ENCODE measurements at places on chromosomes 16 and 17.

DNA sequence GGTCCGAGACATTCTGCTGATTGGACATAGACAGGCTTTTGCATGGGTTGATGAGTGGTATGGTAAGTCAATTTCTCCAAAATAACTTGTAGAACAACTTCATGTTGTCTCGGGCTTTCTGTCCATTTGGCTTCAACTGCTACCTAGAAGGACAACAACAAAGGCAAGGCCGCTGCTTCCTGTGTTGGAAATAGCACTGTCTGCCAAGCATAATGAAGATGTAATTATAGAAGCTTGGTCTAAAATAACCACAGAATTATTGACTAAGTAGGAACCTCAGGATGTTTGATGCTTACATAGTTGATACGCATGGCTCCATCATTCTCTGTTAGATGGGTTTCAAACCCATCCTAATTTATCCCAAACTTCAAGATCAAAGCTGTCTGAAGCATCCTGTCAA, 42.3 kb upstream of the NOL11 start:
- no peak for DNase-seq
- H3K4me1 ChIP-seq = no peaks in the 10 kb centered on the region
- no peaks in the 10 kb centered on the region for H3K27me3 ChIP-seq

DNA sequence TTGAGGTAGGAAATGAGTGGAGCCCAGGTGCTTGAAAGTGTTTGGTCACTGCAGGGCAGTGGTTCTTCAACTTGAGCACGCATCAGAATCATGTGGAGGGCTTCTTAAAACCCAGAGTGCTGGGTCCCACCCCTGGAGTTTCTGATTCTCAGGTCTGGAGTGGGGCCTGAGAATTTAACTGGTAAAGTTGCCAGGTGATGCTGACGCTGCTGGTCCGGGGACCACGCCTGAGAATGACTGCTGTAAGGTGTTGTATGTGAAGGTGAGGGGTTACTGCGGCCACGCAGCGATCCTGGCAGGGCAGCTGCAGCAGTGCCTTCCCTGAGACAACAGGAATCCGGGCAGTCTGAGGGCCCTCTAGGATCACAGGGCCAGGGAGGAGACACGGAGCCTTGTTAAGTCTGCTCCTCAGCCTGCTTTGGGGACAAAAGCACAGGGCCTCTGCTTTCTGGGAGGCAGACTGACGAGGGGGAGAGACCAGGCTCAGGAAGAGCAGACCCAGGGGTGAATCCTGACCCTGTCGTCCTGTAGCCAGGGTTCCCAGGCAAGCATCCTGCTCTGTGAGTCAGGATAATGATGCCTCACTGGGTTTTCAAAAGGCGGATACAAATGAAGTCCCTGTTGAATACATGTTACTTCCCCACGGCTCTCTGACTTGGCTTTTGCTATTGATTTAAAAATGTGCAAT, 16.2 kb downstream of the CCDC42 start:
- no peak overlapping the region for H3K4me3 ChIP-seq
- DNase-seq = no peak
- H3K27me3 ChIP-seq = no peaks in the 10 kb centered on the region

DNA sequence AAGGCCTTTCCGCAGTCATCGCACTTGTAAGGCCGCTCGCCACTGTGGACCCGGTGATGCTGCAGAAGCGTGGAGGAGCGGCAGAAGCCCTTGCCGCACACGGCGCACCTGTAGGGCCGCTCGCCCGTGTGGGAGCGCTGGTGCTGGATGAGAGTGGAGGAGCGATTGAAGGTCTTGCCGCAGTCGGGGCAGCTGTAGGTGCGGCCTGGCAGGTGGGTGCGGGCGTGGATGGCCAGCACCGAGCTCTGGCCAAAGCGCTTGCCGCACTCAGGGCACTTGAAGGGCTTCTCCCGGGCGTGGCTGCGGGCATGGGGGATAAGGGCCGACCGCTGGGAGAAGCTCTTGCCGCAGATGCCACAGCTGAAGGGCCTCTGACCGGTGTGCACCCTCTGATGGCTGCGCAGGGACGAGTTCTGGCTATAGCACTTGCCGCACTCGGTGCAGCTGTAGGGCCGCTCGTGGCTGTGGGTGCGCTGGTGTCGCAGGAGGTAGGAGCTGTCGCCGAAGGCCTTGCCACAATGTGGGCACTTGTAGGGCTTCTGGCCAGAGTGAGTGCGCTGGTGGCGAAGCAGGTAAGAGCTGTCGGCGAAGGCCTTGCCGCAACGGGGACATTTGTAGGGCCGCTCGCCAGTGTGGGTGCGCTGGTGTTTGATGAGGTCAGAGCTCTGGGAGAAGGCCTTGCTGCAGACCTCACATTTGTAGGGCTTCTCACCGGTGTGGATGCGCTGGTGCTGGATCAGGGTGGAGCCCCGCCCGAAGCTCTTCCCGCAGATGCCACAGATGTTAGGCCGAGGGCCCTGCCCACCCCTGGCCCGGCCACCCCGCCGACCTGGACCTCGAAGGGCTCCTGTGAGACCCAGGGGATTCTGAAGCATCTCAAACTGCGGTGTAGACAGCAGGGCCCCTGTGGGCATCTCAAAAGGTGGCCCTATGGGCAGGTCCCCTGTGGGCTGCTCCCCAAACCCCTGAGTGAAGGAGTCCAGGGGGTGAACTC, 1.5 kb downstream of the ZNF768 start:
- no peak overlapping the region for H3K4me3 ChIP-seq
- DNase-seq = no peak
- H3K27me3 ChIP-seq = no peaks in the 10 kb centered on the region
- no peak overlapping the region for H3K27ac ChIP-seq

GRCh38 chr16:12530302-12530701, 273.4 kb downstream of the CPPED1 start:
- H3K27me3 ChIP-seq = no peaks in the 10 kb centered on the region
- H3K36me3 ChIP-seq = no peaks in the 10 kb centered on the region
- no peak for DNase-seq
- H3K4me3 ChIP-seq = no peak overlapping the region
- peaks cover 10% of the 10 kb centered on the region for H3K4me1 ChIP-seq
